SK-N-SH treated with all-trans-retinoic acid at 6 μM for 48 hours (cell line): ENCODE measurements at places on chromosomes 4 and X.

- ATAC-seq: peak; percentile 65
These were observed 15.2 kb downstream of the GATB start for GRCh38 chr4:151745481-151746231.

- ATAC-seq: no peak
These were observed 28.3 kb upstream of the TMPRSS11D start for GRCh38 chr4:67912080-67912479.

- ATAC-seq: no peak
These were observed 7.7 kb downstream of the COL4A5 start for GRCh38 chrX:108447303-108447702.

DNA sequence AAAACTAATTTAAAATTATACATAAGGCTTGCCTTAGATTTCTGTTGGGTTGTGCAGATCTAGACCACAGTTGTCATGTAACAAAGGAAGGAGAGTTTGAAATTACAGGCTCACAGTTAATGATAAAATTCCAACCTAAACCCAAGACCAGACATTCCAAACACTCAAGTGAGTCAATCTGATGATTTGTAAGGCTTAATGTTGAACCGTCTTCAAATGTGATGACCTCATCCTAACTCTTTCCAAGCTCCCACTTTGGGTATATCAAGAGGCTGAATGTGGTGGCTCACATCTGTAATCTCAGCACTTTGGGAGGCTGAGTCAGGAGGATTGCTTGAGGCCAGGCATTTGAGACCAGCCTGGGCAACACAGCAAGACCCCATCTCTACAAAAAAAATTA is 149.2 kb downstream of the TBL1X start:
- no peak; the same call in 2 of the 3 replicates for ATAC-seq

DNA sequence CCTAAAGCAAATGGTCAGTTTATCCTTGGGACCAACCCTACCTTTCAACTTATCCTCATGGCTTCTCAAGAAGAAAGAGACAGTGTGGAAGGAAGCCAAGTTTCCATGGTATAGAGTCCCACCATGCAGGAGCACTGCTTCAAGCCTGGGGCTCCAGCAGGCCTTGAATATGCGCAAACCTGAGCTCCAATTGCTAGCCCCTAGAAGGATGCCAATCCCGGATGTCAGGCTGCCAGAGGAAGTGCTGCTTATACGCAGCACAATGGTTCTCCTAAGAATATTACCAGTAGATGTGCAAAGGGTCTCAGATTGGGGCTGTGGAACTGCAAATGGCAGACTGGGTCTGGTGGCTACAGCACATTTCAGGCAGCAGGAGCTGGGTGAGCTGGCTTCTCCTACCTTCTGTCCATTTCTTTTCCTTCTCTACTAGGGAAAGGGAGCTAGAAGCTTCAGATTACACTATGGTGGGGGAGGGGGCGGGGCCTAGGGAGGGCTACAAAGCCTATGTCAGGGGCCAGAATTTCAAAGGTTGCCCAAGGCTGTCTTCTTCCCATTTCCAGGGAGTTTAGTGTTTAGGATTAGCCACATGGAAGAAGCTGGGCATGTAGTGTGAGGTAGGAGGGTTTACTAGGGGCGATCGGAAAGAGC is 40.7 kb upstream of the CITED1 start:
- ATAC-seq: no peak

DNA sequence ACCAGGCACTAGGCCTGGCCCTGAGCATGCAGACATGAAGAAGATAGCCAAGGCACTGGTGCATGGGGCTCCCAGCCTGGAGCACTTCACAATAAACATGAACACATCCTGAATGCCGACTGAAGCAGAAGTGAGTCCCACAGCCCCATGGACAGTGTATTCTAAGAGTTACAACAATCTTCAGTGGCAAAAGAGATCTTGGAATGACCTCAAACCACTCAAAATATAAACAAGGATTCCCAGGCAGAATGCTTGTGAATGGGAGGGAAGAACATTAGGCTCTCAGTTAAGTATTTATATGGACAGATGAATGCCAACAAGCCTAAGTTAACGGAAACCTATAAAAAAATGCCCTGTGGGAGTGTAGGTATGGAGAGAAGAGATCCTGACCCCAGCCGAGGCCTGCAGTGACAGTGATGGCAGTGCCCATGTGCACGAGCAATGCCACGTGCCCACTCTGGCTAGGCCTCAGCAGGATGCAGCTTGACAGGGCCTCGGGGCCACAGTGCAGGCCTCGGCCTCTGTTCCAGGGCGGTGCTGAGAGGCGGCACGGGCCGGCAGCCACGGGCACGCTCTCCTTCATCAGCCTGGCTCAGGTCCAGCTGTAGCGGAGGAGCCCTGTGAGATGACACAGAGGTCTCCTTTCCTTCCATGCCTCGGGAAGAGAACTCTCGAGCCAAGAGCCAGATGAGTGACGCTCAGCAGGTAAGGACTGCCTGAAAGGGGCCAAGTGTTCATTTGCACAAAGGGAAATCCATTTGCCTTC is 49.2 kb downstream of the IRF2 start:
- no peak for ATAC-seq

- ATAC-seq: no peak
These were observed 31.6 kb downstream of the PGM2 start for GRCh38 chr4:37858112-37858511.

DNA sequence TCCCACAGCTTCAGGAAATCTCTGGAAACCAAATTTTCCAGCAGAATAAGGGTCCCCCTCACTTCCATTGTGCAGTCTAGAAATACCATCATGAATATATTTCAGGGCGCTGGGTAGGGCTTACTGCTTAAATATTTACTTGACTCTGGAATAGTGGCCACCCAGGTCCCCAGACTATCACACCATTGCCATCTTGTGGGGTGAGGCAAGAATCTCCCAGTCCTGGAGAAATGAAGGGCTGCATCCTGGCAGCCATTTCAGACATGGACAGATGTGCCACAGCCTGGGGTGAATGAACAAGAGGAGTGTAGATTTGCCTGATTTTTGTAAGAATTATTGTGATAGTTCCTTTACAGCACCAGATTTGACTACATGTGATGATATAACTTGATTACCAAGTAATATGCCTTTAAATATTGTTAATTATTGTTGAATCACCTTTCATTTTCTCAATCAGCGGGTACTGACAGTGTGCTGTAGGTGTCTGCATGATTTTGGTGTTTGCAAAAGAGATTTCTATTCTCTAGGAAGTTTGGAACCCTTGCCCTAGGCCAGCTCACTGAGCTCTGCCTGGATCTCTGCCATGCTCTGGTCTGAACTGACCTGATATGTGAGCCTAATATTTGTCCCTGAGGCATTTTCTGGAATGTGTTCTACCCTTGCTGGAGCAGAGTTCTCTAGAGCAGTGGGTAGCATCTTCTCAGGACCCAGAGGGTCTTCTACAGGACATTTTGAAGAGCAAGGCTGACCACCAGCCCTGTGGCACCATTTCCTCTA is 183.4 kb downstream of the KIT start:
- peak; percentile 38; the same call in 2 of the 3 replicates for ATAC-seq

GRCh38 chrX:106919932-106920452 is at the start of gene CLDN2:
TSS of gene CLDN2 (plus strand) at chrX:106920402. CDS start at chrX:106928229, 7,827 bp downstream.
- no peak for ATAC-seq

GRCh38 chr4:182306792-182307507 is 63.7 kb downstream of the TENM3 start:
- peak; percentile 26; the same call in 2 of the 3 replicates for ATAC-seq

DNA sequence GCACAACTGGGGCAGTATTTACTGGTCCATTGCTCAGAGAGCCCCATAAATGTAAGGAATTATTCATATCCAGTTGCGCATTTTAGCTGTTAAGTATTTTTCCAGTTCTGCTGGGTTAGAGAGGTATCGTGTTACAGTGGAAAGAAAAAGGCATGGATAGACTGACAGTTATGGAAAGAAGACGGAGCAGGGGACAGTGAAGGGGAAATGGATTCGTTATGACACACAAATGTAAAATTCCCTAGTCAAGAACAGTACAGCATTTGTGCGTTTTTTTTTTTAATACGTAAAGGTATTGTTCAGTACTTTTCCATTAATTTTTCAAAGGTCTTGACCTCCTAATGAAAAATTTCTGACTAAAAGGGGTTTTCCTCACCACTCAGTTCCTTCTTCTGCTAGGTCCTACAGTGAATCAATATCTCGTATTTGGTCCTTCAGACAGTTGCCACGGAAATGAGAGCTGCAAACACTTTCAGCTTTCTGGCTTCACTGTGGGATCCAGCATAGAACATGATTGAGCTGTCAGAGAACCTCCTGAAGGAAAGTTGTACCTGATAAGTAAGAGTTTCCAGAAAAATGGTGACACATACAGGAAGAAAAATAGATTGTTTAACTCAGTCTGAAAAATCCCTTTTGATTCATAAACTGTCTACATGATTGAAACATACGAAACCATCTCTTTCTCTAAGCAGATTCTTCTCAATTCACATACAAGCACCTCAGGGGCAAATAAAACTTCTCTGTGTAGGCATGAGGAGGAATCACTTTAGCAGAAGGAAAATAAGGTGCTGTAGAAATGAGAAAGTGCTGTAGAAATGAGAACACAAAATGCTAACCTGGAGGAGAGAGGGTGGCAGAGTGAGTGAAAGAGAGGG is 21.8 kb upstream of the BBS12 start:
- ATAC-seq: peak; percentile 86

DNA sequence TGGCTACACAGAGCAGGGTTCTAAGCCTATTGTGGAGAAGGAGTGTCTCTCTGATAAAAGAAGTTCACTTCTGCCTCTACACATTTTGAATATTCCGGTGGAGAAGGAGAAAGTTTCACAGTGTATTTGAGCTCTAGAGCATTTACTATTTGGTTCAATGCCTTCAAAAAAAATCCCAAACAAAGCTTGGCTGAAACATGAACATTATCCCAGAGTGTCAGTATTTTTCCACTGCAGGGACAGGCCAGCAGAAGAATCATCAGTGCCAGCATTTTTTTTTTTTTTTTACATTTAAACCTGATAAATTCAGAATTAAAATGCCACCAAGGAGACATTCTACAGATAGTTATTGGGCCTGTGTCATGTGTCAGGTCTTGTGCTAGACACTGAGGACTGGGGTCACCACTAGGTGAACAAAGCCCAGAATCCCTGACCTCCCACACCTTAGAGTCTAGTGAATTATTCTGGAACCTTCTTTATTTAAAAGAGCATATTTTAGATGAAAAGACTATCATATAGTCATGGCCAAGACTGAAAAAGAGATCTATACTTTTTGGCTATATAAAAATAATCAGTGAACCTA is 48.0 kb upstream of the NAP1L5 start:
- no peak for ATAC-seq

DNA sequence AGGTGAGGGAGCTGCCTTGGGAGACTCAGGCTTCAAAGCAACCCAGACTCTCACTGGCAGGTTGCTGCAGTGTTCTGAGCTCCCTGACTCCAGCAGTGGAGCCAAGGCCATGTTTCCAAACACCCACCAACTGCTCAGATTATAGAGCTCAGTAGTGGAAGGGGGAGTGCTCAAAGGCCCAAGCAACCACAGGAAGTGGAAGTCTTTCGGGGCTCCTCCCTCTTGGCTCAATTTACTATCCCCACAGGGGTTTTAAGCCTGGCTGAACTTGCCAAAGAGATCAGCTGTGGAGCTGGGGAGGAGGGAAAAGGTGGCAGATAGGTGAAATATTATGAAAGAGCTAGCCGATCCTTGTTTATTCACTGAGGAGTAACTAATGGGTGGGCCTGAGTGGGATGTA is 82.5 kb downstream of the HPRT1 start:
- ATAC-seq: peak; percentile 61
